ENCODE measurements at places on chromosomes 16 and 17.

GRCh38 chr17:60748204-60748603, 70.6 kb downstream of the BCAS3 start:
- no peak for DNase-seq

DNA sequence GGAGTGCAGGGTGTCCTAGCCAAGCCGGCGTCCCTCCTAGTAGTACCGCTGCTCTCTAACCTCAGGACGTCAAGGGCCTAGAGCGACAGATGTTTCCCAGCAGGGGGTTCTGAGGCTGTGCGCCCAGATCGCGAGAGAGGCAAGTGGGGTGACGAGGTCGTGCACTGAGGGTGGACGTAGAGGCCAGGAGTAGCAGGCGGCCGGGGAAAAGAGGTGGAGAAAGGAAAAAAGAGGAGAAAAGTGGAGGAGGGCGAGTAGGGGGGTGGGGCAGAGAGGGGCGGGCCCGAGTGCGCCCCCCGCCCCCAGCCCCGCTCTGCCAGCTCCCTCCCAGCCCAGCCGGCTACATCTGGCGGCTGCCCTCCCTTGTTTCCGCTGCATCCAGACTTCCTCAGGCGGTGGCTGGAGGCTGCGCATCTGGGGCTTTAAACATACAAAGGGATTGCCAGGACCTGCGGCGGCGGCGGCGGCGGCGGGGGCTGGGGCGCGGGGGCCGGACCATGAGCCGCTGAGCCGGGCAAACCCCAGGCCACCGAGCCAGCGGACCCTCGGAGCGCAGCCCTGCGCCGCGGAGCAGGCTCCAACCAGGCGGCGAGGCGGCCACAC, at the start of gene MMP2:
Gene MMP2 (plus strand): TSS at position 372 of the 603 bp plus-strand sequence. CDS start 282 bp downstream, outside the sequence.
- DNase-seq = no peak

GRCh38 chr17:72928454-72929136, 163.9 kb downstream of the SLC39A11 start:
- DNase-seq = no peak

DNA sequence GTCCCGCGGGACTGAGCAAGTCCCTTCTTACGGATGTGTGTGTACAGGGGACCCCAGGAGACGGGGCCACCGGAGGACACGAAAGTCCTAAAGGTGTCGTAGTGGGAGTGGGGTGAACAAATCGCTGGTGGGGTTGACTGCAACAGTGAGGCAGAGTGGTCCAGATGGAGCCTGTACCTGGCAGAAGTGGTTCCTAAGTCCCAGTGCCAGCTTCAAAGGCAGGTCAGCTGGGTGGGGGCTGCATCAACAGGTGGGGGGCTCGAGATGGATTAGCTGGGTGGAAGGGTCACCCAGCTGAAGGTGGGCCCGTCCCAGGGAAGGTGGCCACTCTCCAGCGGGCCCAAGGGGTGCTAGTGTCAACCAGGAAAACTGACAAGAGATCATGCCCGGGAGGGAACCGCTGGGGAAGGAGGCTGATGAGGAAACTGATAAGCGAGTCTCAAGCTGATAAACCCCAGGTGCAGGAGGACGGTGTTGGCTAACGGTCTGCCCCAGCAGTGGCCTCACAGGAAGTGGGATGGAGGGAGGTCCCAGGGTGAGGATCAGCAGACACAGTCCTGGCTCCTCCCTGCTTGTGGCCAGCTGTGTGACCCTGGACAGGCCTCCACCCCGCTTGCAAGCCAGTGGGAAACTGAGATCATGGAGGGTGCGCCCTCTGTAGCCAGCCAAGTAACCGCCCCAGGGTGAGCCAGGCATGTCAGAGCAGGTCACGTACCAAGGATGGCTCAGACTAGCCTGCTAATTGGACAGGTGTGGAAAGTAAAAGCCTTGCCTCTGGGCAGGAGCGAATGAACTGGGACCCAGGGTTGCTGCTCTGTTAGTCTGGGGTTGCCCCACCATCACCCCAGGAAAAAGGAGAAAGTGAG, 1.0 kb downstream of the ORAI3 start:
- DNase-seq = no peak

DNA sequence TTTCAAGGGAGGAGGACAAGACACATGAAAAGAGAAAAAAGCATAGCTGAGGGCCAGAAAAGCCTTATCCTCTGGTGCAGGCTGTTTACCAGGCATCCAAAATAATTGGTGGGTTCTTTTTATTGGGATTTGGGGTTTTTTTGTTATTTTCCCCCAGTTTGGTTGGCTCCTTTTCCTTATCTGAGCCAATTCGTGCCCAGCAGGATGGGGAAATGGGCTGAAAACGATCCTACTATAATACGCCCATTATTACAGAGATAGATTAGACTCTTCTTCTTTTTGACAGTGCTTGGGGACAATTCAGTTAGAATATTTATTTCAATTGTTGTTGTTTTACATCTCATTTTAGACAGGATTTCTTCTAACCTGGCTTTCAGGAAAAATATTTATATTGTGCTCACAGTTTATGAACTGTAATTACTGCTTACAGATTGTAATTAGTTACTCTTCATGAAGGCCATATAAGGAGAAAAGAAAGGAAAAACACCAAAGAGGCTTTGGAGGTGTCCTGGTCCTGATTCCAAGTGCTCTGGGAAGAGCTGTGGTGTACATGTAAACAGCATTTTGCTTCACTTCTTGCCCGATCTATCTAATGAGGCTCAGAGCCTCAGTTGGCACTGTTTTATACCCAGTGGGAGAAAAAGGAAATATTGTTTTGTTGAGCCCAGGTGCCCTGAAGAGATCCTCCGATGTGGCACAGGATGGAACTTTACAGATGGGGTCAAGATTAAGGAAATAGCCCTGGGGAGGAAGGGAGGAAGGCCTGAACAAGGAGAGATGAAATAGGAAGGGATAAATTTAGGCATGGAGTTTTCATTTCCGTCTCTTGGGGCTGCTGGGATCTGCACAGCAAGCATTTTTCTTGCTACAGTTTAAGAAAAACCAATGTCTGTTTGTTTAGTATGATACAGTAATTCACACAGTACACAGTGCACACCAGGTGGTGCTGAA, 611 bp upstream of the ANKRD40 start:
- DNase-seq = peak; percentile 55

DNA sequence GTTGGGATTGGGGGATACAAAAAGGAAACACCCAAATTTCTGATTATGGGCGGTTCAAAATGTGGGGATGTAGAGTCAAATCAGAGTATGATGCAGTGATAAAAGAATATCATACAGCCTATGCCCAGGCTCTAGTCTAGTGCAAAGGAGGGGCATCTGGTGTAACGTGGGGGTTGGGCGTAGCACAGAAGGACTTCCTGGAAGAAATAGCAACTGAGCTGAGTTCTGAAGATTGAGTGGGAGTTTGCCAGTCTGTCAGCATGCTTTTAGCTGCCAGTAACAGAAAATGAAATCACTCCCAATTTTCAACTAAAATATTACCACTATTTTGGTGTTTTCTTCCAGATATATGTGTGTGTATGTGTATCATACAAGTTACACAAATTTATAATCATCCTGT, 196.9 kb downstream of the SPECC1 start:
- no peak for DNase-seq

- DNase-seq = no peak
These were observed 9.7 kb upstream of the ANKS4B start for GRCh38 chr16:21223787-21224186.

- DNase-seq = no peak
These were observed 88.9 kb downstream of the AATF start for GRCh38 chr17:37037590-37038155.

GRCh38 chr16:10938321-10938720, 3.9 kb downstream of the DEXI start:
- DNase-seq = no peak

DNA sequence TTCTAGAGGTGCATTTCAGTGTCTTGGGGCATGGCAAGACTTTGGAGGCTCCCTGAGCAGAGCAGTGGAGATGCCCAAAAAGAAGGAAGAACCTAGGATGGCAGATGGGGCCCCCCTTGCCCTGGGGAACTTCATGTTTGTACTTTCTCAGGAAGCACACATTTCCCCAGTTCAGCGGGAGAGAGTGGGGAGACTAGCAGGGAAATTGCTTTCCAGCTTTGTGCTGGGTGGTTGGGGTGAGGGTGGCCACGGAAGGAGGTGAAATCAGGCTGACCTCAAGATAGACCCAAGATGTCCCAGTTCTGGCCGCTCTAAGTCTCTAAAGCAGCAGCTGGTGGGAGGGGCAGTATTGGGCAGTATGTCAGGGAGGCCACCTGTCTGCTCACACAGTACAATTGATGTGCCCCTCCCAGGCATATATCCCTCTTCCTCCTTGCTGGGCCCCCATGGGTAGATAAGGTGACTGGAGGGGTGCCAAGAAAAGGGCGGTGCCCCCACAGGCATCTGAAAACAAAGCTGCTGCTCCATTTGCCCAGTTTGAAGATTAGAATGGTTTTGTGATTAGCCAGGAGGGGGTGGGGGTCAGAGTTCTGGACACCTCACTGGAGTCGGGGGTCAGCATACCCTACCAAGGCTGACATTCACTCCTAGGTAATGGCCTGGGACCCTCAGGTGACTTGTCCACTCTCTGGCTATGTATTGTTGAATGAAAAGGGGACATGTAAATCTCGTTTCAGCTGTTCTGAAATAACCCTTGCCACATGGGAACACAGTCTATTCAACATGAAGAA, 17.1 kb upstream of the NAGLU start:
- DNase-seq = no peak

DNA sequence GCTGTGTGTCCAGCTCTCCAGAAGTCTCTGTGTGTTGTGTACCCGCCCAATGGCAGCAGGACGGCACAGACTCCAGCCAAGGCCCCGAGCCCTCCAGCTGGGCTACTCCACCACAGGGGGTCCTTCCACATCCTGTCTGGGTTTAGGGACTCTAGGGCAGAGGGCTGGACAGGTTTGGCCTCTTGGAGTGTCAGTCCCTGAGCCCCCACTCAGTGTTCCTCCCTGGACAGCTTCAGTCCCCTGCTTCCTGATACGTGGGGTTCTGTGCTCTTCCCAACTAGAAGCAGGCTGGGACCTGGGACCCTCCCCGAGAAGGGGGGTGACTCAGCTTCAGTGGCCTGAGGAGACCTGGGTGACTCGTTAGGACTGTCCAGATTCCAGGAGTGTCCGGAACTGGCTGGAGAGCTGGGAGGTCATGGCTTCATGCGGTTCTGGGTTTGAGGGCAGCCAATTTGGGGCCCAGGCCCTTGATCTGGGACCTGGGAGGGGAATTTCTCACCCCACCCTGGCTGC, 4.2 kb downstream of the CDK3 start:
- DNase-seq = no peak

DNA sequence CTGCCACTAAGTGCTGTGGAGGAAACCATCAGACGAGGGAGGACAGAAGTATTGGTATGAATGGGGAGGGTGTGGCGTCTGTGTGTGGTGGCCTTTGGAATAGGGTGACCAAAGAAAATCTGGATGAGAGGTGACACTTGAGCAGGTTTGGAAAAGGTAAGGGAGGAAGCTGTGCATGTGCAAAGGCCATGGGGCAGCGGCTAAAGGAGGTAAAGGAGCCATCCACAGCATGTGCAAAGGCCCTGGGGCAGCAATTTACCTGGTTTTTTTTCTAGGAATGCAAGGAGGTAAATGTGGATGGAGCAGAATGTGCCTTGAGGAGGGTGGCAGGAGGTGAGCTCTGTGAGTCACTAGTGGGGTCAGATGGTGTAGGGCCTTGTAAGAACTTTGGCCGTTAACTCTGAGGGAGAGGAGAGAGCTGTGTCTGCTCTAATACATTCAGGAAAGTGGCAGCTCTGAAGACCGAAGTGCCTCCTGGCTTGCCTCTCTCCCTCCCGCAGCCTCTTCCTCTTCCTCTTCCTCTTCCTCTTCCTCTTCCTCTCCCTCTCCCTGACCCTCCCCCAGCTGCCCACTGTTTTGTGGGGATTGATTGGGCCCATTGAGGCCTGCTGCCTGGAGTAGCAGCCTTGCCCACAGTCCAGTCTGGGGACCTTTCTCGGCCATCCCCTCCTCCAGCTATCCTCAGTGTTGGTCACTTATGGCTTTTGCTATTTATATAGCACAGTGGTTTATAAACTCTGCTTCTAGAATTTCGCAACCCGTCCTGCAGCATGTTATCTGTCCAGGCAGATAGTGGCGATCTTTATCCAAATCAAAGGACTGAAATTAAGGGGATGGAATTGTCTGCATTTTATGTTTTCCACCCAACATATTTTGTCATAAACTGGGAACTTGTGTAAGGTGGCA, 38.7 kb downstream of the CMIP start:
- no peak for DNase-seq

DNA sequence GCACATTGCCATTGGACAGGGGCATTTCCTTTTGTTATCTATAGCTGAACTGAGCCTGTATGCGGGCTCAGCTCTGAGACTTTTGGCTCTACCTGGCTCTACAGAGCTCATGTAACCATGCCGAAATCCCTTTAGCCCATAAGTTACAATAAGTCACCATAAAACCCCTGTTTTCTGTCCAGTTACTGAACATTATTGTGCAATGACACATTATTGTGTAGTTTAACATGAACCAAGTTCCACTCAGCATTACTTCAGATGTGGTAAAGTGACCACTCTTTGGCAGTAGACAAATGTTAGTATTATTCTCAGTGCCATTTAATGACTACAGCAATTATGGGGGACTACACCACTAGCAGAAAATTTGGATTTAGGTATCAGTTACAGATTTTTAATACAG, 65.4 kb upstream of the RASL10B start:
- no peak for DNase-seq

DNA sequence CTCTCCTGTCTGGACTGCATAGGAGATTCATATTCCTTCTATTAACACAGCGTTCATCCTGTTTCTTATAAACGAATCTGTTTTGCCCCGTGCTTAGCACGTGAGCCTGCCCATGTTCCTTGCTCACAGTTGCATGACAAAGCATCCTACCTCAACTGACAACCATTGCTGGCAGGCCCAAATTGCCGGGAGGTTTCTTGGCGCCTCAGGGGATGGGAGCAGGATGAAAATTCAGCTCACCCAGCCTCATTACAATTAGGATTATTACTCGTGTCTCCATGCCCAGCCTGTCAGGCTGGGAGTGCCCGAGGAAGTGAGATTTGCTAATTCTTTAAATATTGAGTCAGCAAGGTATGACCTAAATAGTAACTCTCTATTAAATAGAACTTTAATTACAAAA, 36.7 kb upstream of the HELZ start:
- no peak for DNase-seq

- no peak for DNase-seq
These were observed 233.4 kb upstream of the HSBP1 start for GRCh38 chr16:83574388-83574787.

DNA sequence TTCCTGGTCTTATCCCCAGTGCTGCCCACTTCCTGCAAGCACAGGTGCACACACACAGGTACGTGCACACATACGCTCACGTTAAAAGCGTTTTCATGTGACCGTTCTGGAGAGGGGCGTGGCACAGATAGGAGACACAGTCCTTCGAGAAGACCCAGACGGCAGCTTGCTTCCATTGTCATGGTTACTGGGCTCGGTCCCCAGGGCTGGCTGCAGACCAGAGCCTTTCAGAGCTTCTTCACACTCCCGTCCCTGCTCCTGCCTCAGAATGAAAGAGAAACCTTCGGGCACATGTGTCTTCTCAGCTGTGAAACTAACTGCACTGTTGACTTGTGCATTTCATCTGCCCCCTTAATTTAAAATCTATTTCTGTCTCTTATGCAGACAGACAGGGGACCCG, 154.2 kb downstream of the PITPNC1 start:
- no peak for DNase-seq

Measured in NCI-H748 treated with DMSO at 0.1 percent for 48 hours (cell line).